Suppressor macrophage (primary cell): ENCODE measurements at places on chromosomes 2 and 18.

- no peak for DNase-seq
These were observed 135.7 kb downstream of the LRRC30 start for GRCh38 chr18:7366597-7366996.

- no peak for DNase-seq
These were observed 21.9 kb downstream of the ARPC2 start for GRCh38 chr2:218238887-218239286.

DNA sequence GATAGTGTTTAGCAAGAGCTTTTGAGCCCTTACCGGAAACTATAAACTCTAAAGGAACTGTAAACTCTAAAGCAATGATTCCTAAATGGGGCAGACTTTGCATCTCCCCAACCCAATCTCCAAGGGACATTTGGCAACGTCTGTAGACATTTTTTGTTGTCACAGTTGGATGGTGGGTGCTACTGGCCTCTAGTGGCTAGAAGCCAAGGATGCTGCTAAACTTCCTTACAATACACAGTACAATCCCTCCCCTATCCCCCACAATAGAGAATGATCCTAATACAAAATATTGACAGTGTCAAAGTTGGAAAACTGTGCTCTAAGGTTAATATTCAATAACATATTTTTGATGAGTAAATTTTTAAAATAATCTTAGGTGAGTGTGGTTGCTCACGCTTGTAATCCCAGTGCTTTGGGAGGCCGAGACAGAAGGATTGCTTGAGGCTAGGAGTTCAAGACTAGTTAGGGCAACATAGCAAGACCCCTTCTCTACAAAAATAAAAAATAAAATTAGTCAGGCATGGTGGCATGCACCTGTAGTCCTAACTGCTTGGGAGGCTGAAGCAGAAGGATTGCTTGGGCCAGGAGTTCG is 66.7 kb downstream of the PTPN4 start:
- peak; percentile 66 for DNase-seq

DNA sequence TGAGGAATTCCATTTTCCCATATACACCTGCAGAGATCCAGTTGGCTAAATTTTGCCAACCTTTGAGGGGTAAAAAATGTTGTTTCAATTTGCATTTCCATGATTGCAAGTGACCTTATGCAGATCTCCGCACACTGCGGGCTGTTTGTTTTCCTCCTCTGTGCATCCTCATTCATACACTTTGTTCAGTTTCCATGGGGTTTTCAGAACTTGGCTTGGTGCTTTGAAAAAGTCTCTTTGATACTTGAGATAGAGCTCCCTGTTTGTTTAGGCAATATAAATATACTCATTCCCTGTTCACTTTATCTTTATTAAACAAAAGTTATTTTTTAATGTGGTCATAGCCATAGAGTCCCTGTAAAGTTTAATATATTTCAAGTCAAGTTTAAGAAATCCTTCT is 353.1 kb downstream of the CMPK2 start:
- DNase-seq, result no peak

GRCh38 chr2:43221124-43221762 is 5.2 kb downstream of the ZFP36L2 start:
- DNase-seq, result peak; percentile 69
